Panc1 (cell line): ENCODE measurements at places on chromosomes 6 and 20. TPM values are rescaled to one million over a fixed set of nuclear protein-coding genes. Genes with fewer than 3 reads are reported as not detected.

The CLVS2 gene
- 1.1 TPM for total RNA-seq

DNA sequence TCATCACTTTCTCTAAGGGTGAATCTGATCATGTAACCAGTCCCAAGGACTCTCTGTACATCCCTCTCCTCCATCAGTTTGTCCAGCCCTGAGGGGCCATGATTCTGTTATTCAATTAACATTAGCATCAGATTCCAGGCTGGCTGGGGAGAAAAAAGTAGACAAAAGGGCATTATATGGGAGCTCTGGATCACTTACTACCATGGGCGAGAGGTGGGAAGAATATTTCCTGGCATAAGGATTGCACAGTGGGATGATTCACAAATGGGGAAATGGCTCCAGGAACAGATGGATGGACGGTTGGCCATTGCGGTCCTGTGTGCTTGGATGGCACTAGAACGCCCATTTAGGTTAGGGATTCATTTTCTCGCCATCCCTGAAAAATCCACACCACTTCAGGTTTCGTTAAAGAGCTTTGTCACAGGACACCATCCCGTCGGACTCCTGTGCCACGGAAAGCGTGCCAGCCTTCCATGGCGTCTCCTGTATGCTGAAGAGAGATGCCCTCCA is 112.6 kb downstream of the THBS2 start:
- H3K36me3 ChIP-seq, result no peaks in the 10 kb centered on the region
- H3K4me3 ChIP-seq, result no peak overlapping the region
- no peaks in the 10 kb centered on the region for H3K27me3 ChIP-seq

- H3K4me3 ChIP-seq, result no peak overlapping the region
- H3K27ac ChIP-seq, result no peak overlapping the region
- H3K4me1 ChIP-seq, result no peaks in the 10 kb centered on the region
- H3K36me3 ChIP-seq, result no peaks in the 10 kb centered on the region
Measured at GRCh38 chr6:7080311-7080710, 27.4 kb upstream of the RREB1 start.

- no peaks in the 10 kb centered on the region for H3K27me3 ChIP-seq
- H3K36me3 ChIP-seq, result no peaks in the 10 kb centered on the region
- DNase-seq, result no peak
- no peak overlapping the region for H3K4me3 ChIP-seq
Measured at GRCh38 chr6:69801225-69801624, 4.4 kb upstream of the LMBRD1 start.

The CSNK2B gene
- 219 TPM for total RNA-seq

The SNPH gene
- total RNA-seq, result 6.4 TPM

GRCh38 chr20:53828682-53829254 is 235.1 kb upstream of the ZNF217 start:
- no peaks in the 10 kb centered on the region for H3K27me3 ChIP-seq
- peak; percentile 67 for DNase-seq
- H3K36me3 ChIP-seq, result no peaks in the 10 kb centered on the region
- H3K27ac ChIP-seq, result peak overlapping the region; percentile 100

DNA sequence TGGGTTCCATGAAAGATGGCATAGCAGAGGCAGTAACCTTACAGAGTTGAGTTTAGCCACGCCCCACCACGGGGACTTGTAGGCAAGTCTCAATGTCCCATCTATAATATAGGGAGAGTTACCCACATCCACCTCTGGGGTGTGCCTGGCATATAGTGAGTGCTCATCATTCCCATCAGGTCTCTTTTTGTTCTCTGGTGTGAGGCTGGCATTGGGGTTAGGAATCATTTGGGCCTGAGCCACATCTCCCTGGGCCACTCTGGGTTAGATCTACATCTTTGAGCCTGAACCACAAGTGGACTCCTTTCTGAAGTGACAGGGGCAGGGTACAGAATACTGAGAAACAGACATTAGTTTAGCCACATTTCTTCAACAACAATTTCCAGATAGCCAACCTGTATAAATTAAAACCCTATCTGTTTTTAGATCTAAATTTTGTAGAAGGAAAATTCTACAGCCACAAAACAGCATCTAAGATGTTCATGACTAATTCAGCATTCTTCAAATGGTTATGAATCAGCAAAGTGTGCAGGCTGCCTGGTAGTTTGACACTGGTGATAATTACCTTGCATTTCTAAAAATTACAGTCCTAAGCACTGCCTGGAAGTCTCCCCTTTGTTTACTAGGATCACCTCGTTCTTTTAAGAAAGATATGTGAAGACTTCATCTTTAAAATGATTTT is 20.1 kb downstream of the RNF24 start:
- no peak overlapping the region for H3K27ac ChIP-seq
- H3K4me1 ChIP-seq, result peaks cover 13% of the 10 kb centered on the region
- no peak overlapping the region for H3K4me3 ChIP-seq
- H3K27me3 ChIP-seq, result no peaks in the 10 kb centered on the region
- DNase-seq, result no peak

The SLC4A11 gene
- total RNA-seq, result 144 TPM

The SLC22A7 gene
- not detected for total RNA-seq

DNA sequence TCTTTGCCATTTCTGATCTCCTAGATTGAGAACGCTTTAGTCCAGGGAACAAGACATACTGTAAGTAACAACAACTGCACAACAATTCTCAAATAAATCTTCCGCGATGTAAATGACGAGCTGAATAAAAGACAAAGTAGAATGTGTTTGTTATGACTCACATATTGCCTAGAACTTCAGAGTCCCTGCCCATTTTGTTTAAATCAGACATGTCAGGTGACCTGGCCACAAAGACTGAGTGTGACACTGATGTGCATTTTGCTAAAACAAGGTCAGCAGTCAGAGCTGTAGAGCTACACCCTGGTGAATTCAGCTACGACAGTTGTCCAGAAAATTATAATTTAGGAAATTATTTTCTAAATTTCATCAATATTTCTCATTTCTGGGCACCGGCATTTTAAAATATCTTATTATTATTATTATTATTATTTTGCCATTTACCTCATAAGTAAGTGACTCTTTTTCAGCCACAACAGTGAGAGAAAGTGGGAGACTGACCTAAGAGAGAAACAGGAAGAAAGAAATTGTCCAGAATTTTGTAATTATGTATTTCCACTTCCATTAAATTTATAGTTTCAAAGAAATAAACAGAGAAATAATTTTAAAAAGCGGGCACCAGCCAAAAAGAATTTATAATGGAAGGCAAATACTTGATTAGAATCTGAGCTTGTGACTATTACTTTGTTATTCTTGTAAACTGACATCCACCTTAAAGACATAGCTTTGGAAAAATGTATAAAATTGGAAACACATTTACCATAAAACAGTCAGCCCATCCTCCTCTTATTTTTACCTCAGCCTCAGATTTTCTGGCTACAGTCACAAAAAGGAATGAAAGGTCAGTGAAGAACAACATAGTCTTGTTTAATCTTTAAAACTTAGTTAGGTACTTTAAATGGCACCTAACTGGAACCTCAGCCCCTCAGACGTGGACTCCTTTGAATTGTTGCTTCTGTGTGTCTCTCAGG is 157.0 kb upstream of the CITED2 start:
- H3K36me3 ChIP-seq, result no peaks in the 10 kb centered on the region
- peak overlapping the region; percentile 84 for H3K27ac ChIP-seq
- no peaks in the 10 kb centered on the region for H3K27me3 ChIP-seq

DNA sequence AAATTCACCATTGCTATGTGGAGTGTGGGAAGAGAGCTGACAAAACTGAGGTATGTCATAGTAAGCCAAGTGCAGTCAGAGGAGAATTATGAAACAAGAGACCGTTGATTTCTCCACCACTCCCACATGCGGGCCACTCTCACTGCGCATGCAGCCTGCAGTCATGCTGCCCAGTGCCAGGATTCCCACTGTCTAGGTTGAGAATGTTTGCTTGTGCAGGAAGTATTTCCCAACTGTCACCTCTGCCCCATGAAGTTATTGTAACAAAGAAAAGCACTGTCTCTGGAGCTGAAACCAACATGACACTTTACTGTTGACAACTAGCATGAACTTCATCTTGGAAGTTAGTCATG is 18.7 kb upstream of the SFT2D1 start:
- no peak overlapping the region for H3K4me3 ChIP-seq
- H3K27ac ChIP-seq, result no peak overlapping the region
- H3K27me3 ChIP-seq, result no peaks in the 10 kb centered on the region; the same call in 1 of the 2 replicates

DNA sequence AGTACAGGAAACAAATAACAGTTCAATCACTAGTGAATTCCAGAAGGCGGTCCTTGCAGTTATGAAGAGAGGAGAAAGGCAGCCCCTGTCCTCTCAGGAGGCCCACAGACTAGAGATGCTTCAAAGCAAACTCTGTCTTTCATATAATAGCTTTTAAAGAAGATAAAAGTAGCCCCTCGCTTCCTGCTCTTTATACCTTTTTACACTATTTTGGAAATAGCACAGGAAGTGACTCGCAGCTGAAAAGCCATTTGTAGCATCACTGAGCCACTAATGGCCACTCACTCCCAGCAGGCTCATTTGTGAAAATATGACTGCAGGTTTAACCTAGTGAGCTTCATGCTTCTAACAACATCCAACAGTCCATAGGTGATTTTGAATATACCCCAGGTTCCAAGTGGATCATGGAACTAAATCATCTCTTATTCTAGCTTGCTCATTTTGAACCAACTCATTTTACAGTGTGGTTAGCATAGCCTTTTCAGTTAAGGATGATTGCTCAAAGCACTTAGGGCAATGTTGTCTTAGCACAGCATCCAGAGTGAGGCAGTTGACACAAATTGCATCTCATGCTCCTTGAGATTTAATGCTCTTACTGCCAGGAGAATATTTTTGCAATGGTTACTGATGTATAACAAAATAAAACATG is 136.0 kb upstream of the NRSN1 start:
- no peaks in the 10 kb centered on the region for H3K36me3 ChIP-seq
- H3K4me3 ChIP-seq, result no peak overlapping the region
- H3K27ac ChIP-seq, result no peak overlapping the region
- no peak for DNase-seq
- no peaks in the 10 kb centered on the region for H3K27me3 ChIP-seq

The ADGRF1 gene
- 0.95 TPM for total RNA-seq

The LHFPL5 gene
- not detected for total RNA-seq

DNA sequence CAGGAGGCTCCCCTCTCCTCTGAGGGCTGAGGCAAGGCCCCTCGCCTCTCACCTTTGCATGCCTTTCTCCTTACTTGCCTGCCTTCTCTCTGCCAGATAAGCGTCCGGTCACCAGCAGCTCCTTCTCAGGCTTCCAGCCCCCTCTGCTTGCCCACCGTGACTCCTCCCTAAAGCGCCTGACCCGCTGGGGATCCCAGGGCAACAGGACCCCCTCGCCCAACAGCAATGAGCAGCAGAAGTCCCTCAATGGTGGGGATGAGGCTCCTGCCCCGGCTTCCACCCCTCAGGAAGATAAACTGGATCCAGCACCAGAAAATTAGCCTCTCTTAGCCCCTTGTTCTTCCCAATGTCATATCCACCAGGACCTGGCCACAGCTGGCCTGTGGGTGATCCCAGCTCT is 21.3 kb upstream of the PPARD start:
- DNase-seq, result no peak
- no peak overlapping the region for H3K27ac ChIP-seq
- no peak overlapping the region for H3K4me3 ChIP-seq
- H3K27me3 ChIP-seq, result peaks cover 6% of the 10 kb centered on the region; the same call in 1 of the 2 replicates
- no peaks in the 10 kb centered on the region; the same call in 1 of the 2 replicates for H3K4me1 ChIP-seq

DNA sequence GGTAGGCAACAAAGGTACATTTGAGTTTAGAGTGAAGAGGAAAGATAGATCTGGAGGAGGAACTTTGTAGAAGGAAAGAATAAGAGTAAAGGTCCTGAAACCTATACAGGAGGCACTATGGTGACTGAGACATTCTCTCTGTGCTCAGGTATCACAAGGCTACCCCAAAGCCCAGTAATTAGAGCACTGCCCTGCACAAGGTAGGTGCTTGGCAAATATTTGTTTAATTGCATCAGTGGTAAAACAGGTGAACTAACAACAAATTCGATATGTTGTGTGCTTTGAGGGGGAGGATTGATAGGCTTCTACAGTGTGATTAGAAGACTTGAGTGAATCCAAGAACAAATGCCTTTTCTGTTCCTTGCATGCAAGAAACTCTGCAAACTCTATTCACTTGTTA is 6.8 kb upstream of the TSHZ2 start:
- H3K36me3 ChIP-seq, result no peaks in the 10 kb centered on the region
- no peak overlapping the region for H3K27ac ChIP-seq
- no peak for DNase-seq
- no peaks in the 10 kb centered on the region for H3K4me1 ChIP-seq
- H3K4me3 ChIP-seq, result no peak overlapping the region
- no peaks in the 10 kb centered on the region for H3K27me3 ChIP-seq

DNA sequence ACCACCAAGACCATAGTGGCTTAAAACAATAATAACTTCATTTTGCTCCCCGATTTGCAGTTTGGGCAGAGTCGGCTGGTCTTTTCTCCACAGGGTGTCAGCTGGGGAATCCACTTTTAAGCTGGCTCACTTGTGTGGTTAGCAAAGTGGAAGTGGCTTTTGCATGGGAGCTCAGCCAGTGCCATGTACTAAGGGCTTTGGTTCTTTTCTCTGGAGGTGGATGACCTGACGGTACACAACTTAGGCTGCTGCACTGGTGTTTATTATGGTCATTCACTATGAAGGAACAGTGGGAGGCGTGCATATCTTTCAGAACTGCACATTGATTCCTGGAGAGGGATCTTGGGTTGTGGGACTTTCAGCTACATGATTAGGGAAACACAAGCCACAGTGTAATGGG is 141.0 kb downstream of the OR2B2 start:
- DNase-seq, result no peak
- no peaks in the 10 kb centered on the region for H3K27me3 ChIP-seq
- H3K36me3 ChIP-seq, result no peaks in the 10 kb centered on the region

GRCh38 chr6:112298021-112298745 is 43.8 kb upstream of the LAMA4 start:
- DNase-seq, result no peak
- no peak overlapping the region for H3K27ac ChIP-seq

The TP53TG5 gene
- total RNA-seq, result not detected

DNA sequence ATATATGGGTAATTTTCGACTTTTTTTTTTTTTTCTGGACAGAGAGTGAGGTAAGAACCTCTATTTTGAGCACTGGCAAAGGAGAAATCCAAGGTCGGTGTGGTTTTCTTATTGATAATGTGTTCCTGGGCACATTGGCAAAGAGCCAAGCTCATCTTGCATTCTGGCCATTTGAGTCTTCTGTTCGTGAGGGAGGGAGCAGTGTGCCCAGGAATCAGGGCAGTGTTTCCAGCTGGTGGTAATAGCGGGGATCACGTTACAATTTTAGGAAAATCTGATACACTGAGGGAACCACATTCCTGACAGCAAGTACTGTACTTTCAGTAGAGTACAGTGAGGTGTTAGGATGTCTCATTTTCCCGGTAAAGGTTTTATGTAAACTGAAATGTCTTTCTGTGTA is 442.3 kb upstream of the MAP3K7 start:
- no peaks in the 10 kb centered on the region for H3K4me1 ChIP-seq
- DNase-seq, result no peak
- no peak overlapping the region for H3K4me3 ChIP-seq
- H3K36me3 ChIP-seq, result no peaks in the 10 kb centered on the region

- H3K27me3 ChIP-seq, result no peaks in the 10 kb centered on the region
- H3K36me3 ChIP-seq, result no peaks in the 10 kb centered on the region
Measured at GRCh38 chr6:133585978-133586377, 302.9 kb upstream of the TCF21 start.

- peak overlapping the region; percentile 80 for H3K27ac ChIP-seq
- H3K36me3 ChIP-seq, result peaks cover 10% of the 10 kb centered on the region
- H3K27me3 ChIP-seq, result no peaks in the 10 kb centered on the region
- peak overlapping the region; percentile 84 for H3K4me3 ChIP-seq
- no peaks in the 10 kb centered on the region; the same call in 1 of the 2 replicates for H3K4me1 ChIP-seq
Measured at GRCh38 chr20:45406260-45407066, 1.6 kb upstream of the DBNDD2 start.

The SAMD10 gene
- 8.8 TPM for total RNA-seq

The CDH26 gene
- 0.46 TPM for total RNA-seq

GRCh38 chr6:70289299-70289698 is 13.6 kb downstream of the COL9A1 start:
- H3K4me3 ChIP-seq, result no peak overlapping the region
- peaks cover 43% of the 10 kb centered on the region for H3K27me3 ChIP-seq
- DNase-seq, result no peak
- no peaks in the 10 kb centered on the region; the same call in 1 of the 2 replicates for H3K36me3 ChIP-seq
